Stimulated activated CD4-positive, alpha-beta T cell treated with anti-CD3 and anti-CD28 coated beads, Interleukin-15, amount 100 ng/mL, for 1 hour (primary cell): ENCODE measurements at places on chromosomes 1 and 21.

GRCh38 chr1:2583871-2584351, 2.7 kb upstream of the PRXL2B start:
- DNase-seq: no peak

DNA sequence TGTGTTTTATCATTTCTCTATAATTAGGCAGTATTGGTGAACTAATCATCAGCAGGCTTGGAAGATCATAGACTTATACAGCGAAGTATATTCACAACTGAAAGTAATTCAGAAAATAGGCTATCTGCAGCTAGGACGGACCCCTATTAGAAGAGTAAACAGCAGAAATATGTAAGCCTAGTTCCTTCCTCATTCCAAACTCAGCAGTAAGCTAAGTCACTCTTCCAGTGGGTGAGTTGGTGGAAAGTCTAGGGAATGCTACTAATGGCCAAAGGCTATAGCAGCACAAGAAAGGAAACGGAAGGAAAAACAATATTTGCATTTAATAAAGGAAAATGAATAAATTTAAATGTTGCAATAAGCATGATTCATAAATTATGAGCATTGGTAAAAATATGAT, 918.1 kb upstream of the TMPRSS15 start:
- DNase-seq: no peak

DNA sequence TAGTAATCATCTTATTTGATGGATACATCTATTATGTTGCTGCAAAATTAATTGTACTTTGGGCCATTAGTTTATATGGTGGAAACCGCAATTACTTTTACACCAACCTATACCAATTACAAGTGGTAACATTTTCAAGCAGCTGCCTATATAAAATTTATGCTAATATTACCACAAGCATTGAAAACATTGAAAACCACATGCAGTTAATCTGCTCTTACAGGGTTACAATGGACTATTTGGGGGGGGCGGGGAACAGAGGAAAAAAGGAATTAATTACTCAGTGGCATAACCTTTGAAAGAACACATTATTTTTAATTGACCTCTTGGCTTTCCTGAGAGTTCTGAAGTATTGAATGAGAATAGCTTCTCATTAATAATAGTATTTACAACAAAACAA, 1793.2 kb downstream of the NCAM2 start:
- DNase-seq: no peak

DNA sequence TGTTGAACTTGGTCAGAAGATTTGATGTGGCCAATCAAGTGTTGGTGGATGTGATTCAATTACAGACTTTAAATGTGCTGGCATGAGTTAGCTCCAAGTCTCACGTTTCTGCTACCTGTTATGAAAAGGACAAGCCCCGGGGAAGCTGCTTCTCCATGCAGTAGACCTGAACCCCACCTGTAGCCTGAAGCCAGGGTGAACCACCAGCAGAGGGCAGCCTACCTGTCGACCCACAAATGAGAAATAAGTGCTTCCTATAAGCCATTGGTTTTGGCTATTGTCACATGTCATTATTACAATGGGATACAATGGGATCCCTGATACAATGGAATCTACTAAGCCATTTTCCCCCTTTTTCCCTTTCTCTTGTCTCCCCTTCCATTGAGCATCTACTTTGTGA, 230.2 kb downstream of the PRDM2 start:
- DNase-seq: no peak

DNA sequence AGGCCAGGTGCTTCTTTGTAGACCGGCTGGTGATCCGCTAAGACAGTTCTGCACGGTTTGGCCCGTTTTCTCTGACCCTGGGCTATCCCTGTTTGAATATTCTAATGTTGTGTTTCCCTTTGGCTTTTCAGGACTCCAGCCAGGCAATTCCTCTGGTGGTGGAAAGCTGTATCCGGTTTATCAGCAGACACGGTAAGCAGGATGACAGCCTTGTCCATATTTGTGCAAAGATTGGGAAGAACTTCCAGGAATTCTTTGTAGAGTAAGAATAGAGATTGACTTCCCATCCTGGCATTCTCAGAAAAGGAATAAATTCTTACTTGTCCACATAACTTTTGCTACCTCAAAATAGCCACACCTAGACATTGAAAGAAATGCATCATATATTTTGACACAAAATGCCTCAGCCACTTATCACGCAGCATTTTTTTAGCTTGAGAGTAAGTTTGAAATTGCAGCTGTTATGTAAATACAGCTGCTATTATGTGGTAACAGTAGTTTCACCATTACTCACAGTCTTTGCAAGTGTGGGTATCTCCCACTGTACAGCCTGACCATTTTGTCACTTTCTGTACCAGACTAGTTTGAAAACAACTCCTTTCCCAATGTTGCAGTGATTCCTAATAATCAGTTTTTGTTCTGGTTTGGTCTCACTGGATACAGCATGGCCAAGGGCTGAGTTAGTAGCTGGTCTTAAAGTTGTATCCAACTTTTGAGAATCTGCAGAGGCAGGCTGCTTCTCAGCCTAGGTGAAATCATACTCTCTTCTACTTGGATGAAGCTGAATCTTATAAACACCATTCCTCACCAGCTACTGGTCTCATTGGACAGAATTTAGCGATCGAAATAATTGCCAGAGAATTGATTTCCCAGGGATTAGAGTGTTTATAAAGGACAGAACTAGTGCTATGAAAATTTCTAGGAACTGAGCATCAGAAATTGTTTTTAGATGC, 40.0 kb upstream of the IKBKE start:
- no peak for DNase-seq

DNA sequence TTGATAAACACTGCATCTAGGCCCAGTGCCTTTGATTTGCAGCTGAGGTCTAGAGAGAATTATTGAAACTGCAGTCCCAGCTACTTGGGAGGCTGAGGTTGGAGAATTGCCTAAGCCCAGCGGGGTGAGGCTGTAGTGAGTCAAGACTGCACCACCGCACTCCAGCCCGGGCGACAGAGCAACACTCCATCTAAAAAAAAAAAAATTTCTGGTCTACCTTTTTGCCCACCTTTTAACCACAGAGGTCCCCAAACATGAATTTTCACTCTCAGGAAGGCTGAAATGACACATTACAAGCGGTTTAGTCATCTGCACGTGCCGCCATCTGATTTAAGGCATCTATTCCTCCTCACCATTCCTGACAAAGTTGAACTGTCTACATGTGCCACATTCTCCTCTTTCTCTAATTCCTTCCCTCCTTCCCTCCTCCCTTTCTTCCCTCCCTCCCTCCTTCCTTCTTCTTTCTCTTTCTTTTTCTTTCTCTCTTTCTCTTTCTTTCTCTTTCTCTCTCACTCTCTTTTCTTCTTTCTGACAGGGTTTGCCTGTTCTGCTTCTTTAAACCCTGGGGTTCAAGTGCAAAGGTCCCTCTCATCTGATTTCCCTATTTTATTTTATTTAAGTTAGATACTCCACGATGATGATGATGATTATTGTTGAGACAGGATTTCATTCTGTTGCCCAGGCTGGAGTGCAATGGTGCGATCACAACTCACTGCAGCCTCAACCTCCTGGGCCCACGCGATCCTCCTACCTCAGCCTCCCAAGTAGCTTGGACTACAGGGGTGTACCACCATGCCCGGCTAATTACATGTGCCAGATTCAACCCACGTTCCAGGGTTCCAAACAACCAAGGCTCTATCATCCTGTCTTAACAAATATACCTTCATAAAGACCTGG, 3.0 kb upstream of the SOD1 start:
- no peak for DNase-seq

DNA sequence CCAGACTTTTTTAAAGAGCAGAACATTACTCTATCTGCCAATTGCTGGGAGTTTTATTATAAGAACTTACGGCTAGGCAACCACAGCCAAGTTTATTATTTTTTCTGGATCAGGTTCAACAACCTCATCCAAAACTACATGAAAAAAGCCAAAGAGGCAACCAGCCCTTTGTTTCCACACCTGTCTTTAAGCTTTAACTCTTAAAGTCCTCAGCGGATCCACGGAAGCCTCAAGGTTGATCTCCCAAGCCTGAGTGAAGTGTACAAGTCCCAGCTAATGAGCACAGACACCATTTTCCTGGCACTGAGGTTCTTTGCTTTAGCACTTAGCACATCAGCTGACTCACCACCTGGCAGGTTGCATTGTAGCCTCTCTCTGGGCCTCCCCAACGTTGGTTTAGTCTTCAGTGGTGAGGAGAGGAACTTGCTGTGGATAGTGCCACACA, 143.1 kb downstream of the TGFBR3 start:
- no peak for DNase-seq

DNA sequence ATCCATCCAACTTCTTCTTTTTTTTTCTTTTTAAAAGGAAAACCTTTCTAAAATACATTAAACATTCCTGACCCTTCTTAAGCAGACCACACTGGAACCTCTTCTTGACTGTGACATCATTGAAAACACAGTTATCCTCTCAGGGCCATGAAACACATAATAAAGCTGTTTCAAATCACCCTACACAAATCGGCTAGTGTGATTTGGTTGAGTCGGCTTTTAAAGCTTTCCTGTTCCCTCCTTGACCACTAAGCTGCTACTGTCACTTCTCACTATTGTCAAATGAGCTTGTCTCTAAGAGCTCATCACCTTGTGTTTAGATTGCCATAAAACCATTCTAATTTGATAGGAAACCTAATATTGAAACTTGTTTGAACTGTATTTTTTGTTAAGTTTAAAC, 5.9 kb downstream of the USP24 start:
- no peak for DNase-seq

DNA sequence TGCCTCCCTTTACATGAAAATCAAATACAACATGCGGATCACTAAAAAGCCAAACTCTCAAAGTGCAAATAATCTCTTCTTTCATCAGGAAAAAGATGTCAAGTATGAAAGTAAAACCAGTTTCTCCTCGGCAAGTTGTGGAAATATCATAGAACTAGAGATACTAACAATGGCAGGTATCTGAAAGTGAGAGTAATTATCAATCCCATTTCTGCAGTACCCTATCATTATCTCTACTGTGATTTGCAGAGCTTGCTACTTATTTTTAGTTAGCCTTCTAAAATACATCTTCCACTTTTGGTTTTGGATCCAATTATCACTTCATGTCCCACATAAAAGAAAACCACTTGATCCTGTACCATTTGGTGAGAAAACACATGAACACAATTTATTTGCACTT, 3.0 kb downstream of the TP53BP2 start:
- DNase-seq: no peak

- DNase-seq: no peak
These were observed 37.3 kb upstream of the ACTL8 start for GRCh38 chr1:17717594-17718535.

GRCh38 chr1:67214420-67215174, 48.3 kb downstream of the IL23R start:
- DNase-seq: no peak

GRCh38 chr1:238265866-238266265, 375.1 kb upstream of the ZP4 start:
- no peak for DNase-seq

DNA sequence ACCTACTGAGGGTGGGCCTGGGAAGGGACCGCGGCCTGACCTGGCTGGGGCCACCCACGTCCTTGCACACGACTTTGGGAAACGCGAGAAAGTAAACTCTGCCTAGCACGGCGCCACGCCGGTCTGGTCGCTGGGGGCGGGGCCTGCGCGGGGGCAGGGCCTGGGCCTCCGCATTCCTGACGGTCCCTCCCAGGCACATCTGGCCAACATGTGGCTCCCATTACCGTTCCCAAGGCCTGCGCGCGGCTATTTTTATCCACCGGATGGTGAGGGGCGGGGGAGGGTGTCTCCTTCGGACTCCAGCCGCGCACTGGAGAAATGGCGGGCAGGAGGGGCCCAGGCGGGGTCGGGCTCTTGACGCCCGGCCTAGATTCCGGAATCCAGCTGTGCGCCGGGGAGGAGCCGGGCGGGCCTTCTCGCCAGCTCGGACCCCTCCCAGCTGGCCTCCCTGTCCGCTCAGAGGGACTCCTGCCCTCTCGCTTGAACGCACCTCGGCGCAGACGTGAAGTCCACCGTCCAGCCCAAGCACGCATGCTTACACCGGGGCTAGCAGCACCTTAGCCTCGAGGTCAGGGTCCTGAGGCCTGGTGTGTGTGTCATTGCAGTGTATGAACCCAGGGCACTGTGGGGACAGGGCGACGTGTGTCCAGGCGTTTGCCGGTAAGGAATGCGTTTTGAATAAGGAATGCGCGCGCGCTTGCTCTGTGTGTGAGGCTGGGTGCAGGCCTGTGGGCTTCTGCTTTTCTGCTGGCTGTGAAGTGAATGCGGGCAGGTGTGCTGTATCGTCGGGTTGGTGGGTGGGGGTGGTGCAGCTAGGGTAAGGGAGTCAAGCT, 2.1 kb downstream of the EVA1B start:
- no peak for DNase-seq

GRCh38 chr1:168598892-168599291, 22.5 kb downstream of the XCL1 start:
- DNase-seq: no peak

DNA sequence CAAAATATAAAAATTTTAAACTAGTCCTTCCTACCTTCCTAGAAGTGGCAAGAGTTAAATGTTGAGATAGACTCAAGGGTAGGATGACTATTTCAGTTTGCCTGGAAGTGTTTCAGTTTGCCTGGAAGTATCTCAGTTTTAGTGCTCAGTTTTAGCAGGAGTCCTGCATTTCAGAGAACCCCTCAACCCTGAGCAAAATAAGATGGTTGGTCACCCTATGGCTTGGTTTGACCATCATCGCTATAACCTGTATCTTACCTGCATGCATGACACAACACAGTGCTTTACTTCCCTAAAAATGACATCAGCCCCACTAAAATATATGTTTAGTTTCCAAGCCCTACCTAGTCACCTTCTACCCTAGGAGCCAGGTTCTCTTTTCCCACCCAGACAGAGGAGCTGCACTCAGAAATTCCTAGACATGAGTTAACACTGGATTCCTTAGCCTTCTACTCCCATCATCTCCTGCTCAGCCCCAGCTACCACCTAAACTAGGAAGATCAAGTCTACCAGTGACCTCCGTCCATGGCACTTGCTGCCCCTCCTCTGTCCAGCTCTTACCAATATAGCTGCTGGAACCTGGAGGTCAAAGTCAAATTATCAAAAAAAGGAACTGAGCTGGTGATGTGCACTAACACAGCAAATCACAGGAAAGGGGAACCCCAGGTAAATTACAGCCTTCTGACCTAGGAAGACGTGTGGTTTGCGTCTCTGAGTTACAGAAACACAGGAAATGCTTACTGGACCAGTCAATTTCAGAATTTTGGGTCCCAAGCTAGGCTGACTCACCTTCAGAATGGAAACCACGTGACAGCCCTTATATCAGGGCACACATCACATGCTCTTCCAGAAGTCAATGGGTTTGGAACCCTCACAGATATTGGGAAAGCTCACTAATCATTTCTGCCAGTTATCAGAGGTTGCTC, 2.2 kb upstream of the G0S2 start:
- DNase-seq: no peak

DNA sequence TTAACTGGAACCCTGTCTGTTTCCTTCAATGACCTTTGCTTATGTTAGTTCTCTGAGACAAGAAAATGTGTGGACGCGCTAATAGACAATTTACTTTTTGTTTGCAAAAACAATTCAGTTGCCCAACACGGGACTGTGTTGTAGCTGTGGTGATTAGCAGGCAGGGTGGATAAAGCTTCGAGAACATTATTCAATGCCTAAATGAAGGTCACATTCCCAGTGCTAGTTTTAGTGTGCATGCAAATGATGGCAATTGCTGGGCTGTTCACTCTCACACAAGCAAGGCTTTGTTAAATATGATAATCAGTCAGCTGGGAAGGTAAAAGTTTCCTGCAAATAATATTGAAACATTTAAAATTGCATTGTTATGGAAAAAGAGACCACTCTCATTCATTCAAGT, 188.4 kb downstream of the BACH1 start:
- DNase-seq: no peak
